ENCODE measurements at places on chromosomes 12 and 14. TPM values are rescaled to one million over a fixed set of nuclear protein-coding genes. Genes with fewer than 3 reads are reported as not detected.
A peak's percentile ranks its signal among the peaks of the same experiment; 100 is the strongest.

- no peaks in the 10 kb centered on the region for H3K36me3 ChIP-seq
- DNase-seq = no peak
- H3K4me1 ChIP-seq = no peaks in the 10 kb centered on the region
- no peak overlapping the region for H3K27ac ChIP-seq
Observed at GRCh38 chr12:106118-106591, 39.6 kb downstream of the IQSEC3 start.

- no peaks in the 10 kb centered on the region for H3K27me3 ChIP-seq
- H3K36me3 ChIP-seq = no peaks in the 10 kb centered on the region
- no peak overlapping the region for H3K4me3 ChIP-seq
- no peak for DNase-seq
Observed at GRCh38 chr14:99520571-99521081, 39.4 kb downstream of the CCNK start.

DNA sequence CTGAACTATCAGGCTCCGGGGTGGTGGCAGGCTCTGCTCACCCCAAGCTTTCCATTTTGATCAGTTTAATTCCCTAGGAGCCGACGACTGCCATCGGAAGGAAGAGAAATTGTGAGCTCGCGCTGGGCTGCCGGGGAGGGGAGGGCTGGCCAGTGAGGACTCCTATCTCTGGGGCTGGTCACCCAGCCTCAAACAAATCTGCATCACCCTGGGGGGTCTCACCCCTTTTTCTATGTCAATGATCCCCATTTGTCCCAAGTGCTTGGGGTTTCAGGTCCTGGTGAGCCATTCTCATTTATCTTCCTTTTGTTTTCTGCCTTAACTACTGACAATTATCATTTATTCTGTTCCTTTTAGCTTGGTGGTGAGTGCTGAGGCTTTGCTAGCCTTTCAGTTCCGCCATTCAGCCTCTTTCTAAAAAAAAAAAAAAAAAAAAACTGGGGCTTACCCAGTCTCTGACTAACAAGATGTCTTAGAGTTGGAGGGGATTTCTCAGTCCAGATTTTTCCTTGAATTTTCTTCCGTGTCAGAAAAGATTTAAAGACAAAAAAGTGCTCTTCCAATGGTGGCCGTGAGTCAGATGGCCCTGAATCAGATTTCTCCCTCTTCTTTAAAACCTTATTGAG is 22.8 kb upstream of the USP44 start:
- H3K4me3 ChIP-seq = peak overlapping the region; percentile 12
- H3K36me3 ChIP-seq = no peaks in the 10 kb centered on the region
- no peaks in the 10 kb centered on the region for H3K4me1 ChIP-seq
- no peak overlapping the region for H3K27ac ChIP-seq
- DNase-seq = no peak

Gene OR6C2
- not detected for total RNA-seq

Gene NUAK1
- total RNA-seq = 96.1 TPM

Gene CLECL1
- total RNA-seq = not detected

DNA sequence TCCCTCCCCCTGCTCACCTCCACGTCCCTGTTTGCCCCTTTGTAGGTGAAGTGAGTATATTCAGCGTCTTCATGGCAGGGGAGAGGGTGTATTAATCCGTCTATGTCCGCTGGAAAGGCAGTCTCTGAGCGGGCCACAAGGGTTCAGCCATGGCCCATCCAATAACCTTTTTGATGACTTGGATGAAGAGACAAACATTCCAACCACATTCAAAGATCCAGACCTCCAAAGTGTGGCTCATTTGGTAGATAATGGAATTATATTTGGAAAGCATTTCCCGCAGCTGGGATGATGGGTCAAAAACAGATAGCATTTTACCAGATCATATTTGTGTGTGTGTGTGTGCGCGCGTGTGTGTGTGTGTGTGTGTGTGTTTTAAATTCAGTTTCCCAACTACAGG is 345.9 kb downstream of the DPF3 start:
- no peaks in the 10 kb centered on the region for H3K36me3 ChIP-seq
- H3K4me1 ChIP-seq = peaks cover 21% of the 10 kb centered on the region
- H3K27me3 ChIP-seq = no peaks in the 10 kb centered on the region
- H3K4me3 ChIP-seq = no peak overlapping the region

DNA sequence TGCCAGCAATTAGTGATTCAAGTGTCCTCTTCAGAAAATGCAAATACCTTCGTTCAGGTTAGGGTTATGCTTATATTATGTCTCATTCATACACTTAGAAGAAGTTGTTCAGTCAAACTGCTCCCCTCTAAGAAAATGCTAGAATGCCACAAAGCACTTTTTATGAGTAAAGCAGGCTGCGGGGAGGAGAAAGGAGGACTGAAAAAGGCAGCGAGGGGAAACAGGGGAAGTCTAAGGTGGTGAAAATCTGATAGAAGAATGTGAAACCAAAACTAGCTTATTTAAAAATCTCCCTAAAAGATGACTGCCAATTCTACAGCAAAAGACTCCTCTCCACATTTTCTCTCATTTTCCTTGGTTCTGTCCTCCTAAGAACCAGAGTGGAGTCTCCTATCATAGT is 70.1 kb downstream of the PRKD1 start:
- no peak overlapping the region for H3K4me3 ChIP-seq
- no peak for DNase-seq
- H3K36me3 ChIP-seq = no peaks in the 10 kb centered on the region
- H3K27me3 ChIP-seq = no peaks in the 10 kb centered on the region
- no peaks in the 10 kb centered on the region for H3K4me1 ChIP-seq

DNA sequence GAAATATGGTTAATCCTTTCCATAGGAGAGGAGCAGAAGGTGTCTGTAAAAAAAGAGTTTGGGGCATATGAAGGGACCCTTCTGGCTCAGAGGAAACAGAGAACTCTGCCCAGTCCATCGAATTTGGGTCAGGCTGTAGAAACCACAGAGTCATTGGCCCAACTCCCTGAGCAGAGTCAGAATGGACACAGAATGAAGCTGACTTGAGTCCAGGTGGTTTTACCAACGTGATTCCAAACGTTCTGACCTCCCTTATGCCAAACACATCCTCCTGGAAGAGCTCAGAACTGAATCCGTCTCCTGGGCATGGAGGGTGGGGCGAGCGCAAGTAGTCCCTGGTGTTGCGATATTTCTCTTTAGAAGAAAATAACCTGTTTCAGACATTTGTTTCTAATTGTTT is 138.8 kb downstream of the DAD1 start:
- no peak overlapping the region for H3K27ac ChIP-seq
- peaks cover 8% of the 10 kb centered on the region for H3K4me1 ChIP-seq
- H3K36me3 ChIP-seq = no peaks in the 10 kb centered on the region
- peaks cover 3% of the 10 kb centered on the region for H3K27me3 ChIP-seq
- no peak for DNase-seq
- H3K4me3 ChIP-seq = no peak overlapping the region

Measured in astrocyte (in vitro differentiated cells and primary cell).